ENCODE measurements at places on chromosomes 4 and X.
A peak's percentile ranks its signal among the peaks of the same experiment; 100 is the strongest.

GRCh38 chr4:15333692-15334633 lies 93.9 kb upstream of the C1QTNF7 start:
- no peaks in the 10 kb centered on the region for H3K36me3 ChIP-seq
- H3K4me1 ChIP-seq = no peaks in the 10 kb centered on the region
- DNase-seq = no peak
- no peak overlapping the region for H3K4me3 ChIP-seq
- H3K27ac ChIP-seq = no peak overlapping the region

- H3K4me3 ChIP-seq = no peak overlapping the region
- no peaks in the 10 kb centered on the region for H3K27me3 ChIP-seq
- DNase-seq = no peak
- no peaks in the 10 kb centered on the region for H3K4me1 ChIP-seq
Measured at GRCh38 chr4:8306511-8307021, 37.0 kb downstream of the HTRA3 start.

GRCh38 chr4:6331018-6331417 lies 61.4 kb downstream of the WFS1 start:
- H3K27me3 ChIP-seq = peaks cover 10% of the 10 kb centered on the region
- no peaks in the 10 kb centered on the region for H3K36me3 ChIP-seq
- H3K4me1 ChIP-seq = no peaks in the 10 kb centered on the region
- H3K27ac ChIP-seq = no peak overlapping the region
- DNase-seq = peak; percentile 24

GRCh38 chr4:187491959-187492358 lies 503.6 kb upstream of the ZFP42 start:
- H3K27me3 ChIP-seq = no peaks in the 10 kb centered on the region
- no peak overlapping the region for H3K27ac ChIP-seq
- DNase-seq = no peak
- no peaks in the 10 kb centered on the region for H3K36me3 ChIP-seq

- no peak for DNase-seq
- H3K4me3 ChIP-seq = no peak overlapping the region
- H3K4me1 ChIP-seq = no peaks in the 10 kb centered on the region
- H3K27ac ChIP-seq = no peak overlapping the region
- no peaks in the 10 kb centered on the region for H3K36me3 ChIP-seq
- no peaks in the 10 kb centered on the region for H3K27me3 ChIP-seq
Measured at GRCh38 chr4:8893624-8894423, 22.2 kb upstream of the HMX1 start.

- H3K36me3 ChIP-seq = no peaks in the 10 kb centered on the region
- H3K4me3 ChIP-seq = no peak overlapping the region
- no peaks in the 10 kb centered on the region for H3K27me3 ChIP-seq
- no peaks in the 10 kb centered on the region for H3K4me1 ChIP-seq
- H3K27ac ChIP-seq = no peak overlapping the region
Measured at GRCh38 chr4:68466185-68466584, 18.9 kb downstream of the TMPRSS11E start.

DNA sequence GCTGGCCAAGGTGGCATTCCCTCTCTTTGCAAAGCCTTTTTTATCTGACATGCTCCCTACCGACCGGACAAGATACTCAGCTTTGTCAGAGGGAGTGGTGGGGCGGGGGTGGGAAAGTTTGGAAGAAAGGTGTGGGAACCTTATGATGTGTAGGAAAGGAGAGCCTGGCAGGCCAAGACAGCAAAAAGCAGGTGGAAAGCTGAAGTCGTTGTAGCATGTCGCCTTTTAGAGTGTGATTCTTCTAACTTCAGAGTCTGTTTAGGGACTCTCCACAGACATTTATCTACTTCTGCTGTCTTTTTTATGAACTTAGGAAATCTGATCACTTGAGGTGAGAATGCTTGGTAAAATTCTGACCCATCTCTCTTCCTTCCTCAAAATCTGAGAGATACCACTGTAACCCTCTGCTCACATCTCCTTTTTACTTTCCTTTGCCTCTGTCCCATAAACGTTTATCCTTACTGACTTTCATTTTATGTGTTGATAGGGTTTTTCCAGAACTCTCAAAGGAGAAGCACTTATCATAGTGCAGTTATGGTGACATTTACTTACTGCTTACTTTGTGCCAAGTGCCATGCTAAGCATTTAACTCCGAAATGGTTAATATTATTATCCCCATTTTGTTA lies 8.2 kb upstream of the RUFY3 start:
- H3K27ac ChIP-seq = no peak overlapping the region
- DNase-seq = no peak
- H3K27me3 ChIP-seq = no peaks in the 10 kb centered on the region
- H3K36me3 ChIP-seq = no peaks in the 10 kb centered on the region

DNA sequence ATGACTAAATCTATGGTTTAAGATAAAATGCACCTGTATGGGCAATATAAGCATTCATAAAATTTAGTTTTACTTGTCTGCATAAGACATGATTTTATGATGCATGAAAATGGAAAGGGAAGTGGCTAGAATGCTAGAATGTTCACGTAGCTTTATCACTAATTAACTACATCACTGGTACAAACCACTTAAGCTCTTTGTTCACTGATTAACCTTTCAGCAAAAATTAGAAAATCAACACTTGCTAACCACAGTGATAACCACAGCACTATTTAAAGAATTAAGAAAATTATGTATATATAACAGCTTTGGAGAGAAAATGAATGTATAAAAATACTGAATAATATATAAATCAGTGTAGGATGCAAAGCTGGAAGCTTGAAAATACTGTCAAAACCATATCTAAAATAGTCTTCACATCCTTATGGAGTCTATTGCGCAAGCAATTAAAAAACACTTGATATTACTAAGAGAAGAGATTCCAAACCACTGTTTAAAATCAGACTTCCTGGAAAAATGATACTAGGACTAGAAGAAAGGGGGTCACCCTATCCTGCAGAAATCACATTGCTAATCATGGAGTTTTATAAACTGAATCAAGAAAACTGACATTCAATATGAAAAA lies 51.9 kb downstream of the EFHC2 start:
- H3K4me3 ChIP-seq = no peak overlapping the region
- no peaks in the 10 kb centered on the region for H3K27me3 ChIP-seq
- H3K27ac ChIP-seq = no peak overlapping the region
- H3K4me1 ChIP-seq = no peaks in the 10 kb centered on the region
- DNase-seq = no peak

DNA sequence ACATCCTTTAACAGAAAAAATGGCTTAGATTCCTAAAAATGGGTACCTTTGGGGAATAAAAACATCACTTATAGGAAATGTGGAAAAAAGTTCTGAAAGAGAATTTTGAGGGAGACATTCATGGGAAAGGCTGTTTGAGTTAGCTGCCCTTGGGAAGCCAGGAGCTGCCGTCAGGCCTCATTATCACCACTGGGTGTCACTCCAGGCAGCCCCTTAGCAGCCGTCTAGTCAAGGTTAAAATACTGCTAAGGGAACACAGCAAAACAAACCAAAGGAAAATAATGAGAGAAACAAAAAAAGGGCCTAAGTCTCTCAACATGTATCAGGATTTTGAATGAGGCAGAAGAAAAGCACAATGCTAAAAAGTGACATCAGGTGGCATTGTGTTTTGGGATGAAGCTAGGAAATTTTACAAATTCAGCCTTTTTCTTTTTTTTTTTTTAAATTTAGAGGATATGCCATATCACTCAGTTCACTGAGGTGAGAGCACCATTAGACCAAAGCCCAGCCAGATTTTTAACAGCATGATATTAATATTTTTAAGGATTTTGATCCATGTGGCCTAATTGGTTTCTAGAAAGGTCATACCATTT lies 235.3 kb downstream of the GPAT3 start:
- H3K4me1 ChIP-seq = no peaks in the 10 kb centered on the region
- no peaks in the 10 kb centered on the region for H3K27me3 ChIP-seq
- no peak for DNase-seq
- H3K36me3 ChIP-seq = no peaks in the 10 kb centered on the region
- H3K4me3 ChIP-seq = no peak overlapping the region
- H3K27ac ChIP-seq = no peak overlapping the region

- DNase-seq = no peak
- H3K36me3 ChIP-seq = no peaks in the 10 kb centered on the region
- no peak overlapping the region for H3K4me3 ChIP-seq
- no peaks in the 10 kb centered on the region for H3K4me1 ChIP-seq
Measured at GRCh38 chr4:4677556-4678522, 136.0 kb upstream of the STX18 start.

DNA sequence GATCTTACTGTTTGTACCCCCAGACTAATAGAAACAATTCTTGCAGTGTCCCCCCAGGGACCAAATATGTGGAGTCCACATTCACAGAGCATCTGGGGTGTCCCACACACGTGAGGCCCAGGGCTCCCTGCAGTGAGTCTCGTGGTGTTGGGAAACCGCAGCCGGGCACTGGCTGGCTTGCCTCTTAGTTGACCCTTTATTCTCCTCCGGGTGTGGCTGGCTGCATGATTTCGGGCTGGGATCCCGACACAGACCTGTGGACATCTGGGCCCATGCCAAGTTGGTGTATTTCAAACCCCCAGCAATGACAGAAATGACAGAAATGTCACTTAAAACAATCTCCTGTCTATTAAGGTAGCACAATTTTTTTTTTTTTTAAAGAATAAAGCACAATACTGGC lies 15.6 kb upstream of the CLDN24 start:
- H3K27ac ChIP-seq = no peak overlapping the region
- no peak overlapping the region for H3K4me3 ChIP-seq
- no peaks in the 10 kb centered on the region for H3K36me3 ChIP-seq

- no peak overlapping the region for H3K4me3 ChIP-seq
- no peak for DNase-seq
- H3K27ac ChIP-seq = no peak overlapping the region
- no peaks in the 10 kb centered on the region for H3K4me1 ChIP-seq
Measured at GRCh38 chrX:17679820-17680219, 57.5 kb upstream of the SCML1 start.

- no peak for DNase-seq
- H3K4me1 ChIP-seq = no peaks in the 10 kb centered on the region
- H3K36me3 ChIP-seq = no peaks in the 10 kb centered on the region
- no peak overlapping the region for H3K27ac ChIP-seq
Measured at GRCh38 chr4:146073517-146073916, 102.0 kb upstream of the LSM6 start.

DNA sequence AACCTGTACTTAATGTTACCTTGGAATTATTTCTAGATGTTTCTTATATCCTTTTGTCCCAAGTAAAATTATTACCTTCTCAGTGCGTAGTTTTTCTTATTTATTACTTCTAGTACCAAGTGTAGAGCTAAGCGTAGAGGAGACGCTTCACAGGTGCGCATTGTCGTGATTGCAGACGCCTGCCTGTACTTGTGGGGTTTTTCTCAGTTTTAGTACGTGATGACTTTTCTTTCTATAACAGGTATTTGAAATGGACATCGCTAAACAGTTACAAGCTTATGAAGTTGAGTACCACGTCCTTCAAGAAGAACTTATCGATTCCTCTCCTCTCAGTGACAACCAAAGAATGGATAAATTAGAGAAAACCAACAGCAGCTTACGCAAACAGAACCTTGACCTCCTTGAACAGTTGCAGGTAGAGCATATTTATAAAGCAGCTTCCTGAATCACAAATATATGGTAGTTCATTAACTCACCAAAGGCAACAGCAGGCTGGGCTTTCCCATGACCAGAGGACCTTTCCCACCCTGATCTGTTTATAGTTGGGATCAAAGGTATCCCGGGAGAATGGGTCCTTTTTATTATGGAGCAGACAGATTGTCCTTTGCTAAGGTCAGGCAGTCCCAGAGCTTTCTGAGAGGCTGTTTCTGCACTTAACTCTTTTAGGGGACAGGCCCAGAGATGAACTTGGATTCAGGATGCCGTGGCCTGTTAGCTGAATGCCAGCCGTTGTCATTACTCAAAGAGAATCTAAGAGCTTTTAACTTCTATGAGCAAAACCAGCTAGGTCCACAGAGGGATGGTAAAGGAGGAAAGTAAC lies 172.9 kb downstream of the PTTG2 start:
- no peak overlapping the region for H3K4me3 ChIP-seq
- no peak overlapping the region for H3K27ac ChIP-seq
- no peaks in the 10 kb centered on the region for H3K27me3 ChIP-seq
- H3K36me3 ChIP-seq = no peaks in the 10 kb centered on the region
- H3K4me1 ChIP-seq = peaks cover 56% of the 10 kb centered on the region

GRCh38 chr4:97587912-97588311 lies 555.4 kb downstream of the STPG2 start:
- no peak overlapping the region for H3K4me3 ChIP-seq
- H3K27ac ChIP-seq = no peak overlapping the region
- DNase-seq = no peak
- H3K4me1 ChIP-seq = no peaks in the 10 kb centered on the region

DNA sequence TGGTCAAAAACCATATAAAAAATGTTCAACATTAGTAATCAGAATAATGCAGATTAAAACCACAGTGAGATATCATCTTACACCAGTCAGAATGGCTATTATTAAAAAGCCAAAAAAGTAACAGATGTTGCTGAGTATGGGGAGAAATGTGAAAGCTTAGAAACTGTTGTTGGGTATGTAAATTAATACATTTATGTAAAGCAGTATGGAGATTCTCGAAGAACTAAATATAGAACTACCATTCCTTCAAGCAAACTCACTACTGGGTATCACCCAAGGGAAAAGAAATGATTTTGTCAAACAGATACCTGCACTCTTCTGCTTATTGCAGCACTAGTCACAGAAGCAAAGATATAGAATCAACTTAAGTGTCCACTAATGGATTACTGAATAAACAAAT lies 576.4 kb upstream of the EPHA5 start:
- H3K27ac ChIP-seq = no peak overlapping the region
- H3K27me3 ChIP-seq = no peaks in the 10 kb centered on the region
- no peak overlapping the region for H3K4me3 ChIP-seq
- no peaks in the 10 kb centered on the region for H3K36me3 ChIP-seq
- no peak for DNase-seq

GRCh38 chrX:38256019-38256418 lies 35.3 kb upstream of the SRPX start:
- no peaks in the 10 kb centered on the region for H3K4me1 ChIP-seq
- no peak for DNase-seq
- H3K36me3 ChIP-seq = no peaks in the 10 kb centered on the region
- H3K4me3 ChIP-seq = no peak overlapping the region
- H3K27ac ChIP-seq = no peak overlapping the region
- no peaks in the 10 kb centered on the region for H3K27me3 ChIP-seq

GRCh38 chr4:141567326-141567915 lies 69.0 kb upstream of the IL15 start:
- H3K36me3 ChIP-seq = no peaks in the 10 kb centered on the region
- H3K4me1 ChIP-seq = no peaks in the 10 kb centered on the region
- no peak overlapping the region for H3K4me3 ChIP-seq
- H3K27me3 ChIP-seq = no peaks in the 10 kb centered on the region
- no peak overlapping the region for H3K27ac ChIP-seq

GRCh38 chr4:117135634-117136354 lies 50.4 kb upstream of the TRAM1L1 start:
- no peaks in the 10 kb centered on the region for H3K27me3 ChIP-seq
- no peak overlapping the region for H3K4me3 ChIP-seq
- no peak for DNase-seq
- H3K4me1 ChIP-seq = no peaks in the 10 kb centered on the region

- H3K27ac ChIP-seq = no peak overlapping the region
- no peaks in the 10 kb centered on the region for H3K4me1 ChIP-seq
- H3K27me3 ChIP-seq = no peaks in the 10 kb centered on the region
- no peak overlapping the region for H3K4me3 ChIP-seq
Measured at GRCh38 chr4:112938461-112939058, 110.9 kb upstream of the ANK2 start.

Measured in CD4-positive, alpha-beta memory T cell (primary cell).